Spinal cord (tissue), 10 donors: ENCODE measurements at places on chromosomes 3 and 15.

- no peak for DNase-seq
Observed at GRCh38 chr15:99435877-99436541, 129.8 kb upstream of the MEF2A start.

- DNase-seq, result no peak
Observed at GRCh38 chr3:14430706-14431451, 28.5 kb downstream of the SLC6A6 start.

GRCh38 chr15:70424937-70425411 lies 327.3 kb upstream of the TLE3 start:
- DNase-seq, result no peak

DNA sequence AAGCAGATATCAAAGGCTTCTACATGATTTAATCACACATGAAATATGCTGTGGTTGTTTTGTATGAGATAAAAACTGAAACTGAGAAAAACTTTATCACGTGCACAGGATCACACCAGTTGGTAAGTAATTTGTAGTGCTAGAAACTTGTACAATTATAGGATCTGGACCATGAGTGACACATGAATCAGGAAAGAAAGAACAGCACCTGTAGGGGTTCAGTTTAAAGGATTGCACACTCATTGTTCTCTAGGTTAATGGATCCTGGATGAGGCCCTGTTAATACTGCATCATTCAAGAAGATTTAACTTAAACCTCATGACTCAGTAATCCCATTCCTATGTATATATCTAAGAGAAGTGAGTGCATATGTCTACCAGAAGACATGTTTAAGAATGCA lies 87.9 kb downstream of the STT3B start:
- no peak for DNase-seq

DNA sequence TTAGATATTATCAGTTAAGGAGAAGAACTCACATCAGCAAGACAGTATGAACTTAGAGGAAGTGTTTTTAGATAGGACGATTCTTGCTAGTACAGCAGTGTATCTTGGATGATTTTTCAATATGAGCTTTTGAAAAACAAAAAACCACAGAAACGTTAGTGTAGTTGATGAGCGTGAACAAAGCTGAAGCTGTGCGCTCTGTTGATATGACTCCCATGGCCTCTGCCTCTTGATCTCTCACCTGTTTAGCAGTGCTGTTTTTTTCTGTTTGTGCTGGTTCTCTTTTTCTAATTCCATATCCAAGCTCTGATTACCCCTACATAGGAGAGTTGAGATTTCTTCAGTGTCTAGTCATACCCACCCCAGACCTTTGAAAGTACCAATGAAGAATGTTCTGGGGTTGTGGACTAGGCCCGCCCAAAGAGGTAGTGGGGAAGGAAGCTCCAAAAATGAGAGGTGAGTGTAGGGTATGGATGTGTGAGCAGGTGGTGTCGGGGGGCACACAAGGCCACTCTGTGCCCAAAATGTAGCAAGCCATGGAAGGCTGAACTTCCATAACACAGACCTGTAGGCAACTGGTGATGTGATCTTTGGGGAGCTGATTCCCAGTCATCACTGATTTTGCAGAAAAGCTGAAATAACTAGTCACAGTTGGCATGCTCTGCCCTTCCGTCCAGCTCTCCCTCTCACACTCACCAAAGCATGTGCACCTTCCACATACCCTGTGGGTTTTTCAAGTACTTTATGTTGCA lies 20.0 kb upstream of the CMTM7 start:
- DNase-seq, result no peak

GRCh38 chr15:101025896-101026631 lies 106.9 kb downstream of the LRRK1 start:
- no peak for DNase-seq

DNA sequence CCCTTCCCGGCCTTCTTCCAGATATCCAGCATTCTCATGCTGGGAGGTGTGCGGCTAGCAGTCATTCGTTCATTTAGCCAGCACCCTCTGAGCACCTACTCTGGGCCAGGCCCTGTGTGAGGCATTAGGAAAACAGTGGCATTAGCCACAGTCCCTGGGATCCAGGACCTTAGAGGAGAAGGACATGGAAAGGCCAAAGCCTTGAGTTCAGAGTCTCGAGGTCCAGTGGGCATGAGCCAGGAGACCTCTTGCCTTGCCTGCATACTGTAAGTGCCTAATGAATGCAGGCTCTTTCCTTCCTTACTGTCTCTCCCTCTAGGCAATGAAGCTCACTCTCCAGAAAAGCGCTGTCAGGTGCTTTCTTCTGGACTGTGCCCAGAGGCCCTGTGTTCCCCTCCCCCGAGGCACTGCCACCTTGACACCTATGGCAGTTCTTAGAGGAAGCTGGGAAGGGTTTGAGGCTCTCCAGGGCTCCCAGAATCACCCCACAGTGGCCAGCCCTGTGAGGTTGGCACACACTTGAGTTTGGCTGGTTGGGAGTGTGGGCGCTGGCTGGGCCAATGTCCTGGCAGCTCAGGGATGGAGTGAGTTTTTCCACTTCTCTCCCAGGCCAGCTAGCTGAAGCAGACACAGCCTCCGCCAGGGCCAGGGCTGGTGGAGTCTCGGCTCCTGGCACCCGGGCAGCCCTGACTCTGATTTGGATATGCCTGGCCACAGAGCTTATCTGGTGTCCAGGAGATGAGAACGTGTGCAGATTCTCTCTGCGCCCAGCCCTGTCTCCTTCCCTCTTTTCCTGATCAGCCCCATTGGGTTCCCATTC lies 5.4 kb downstream of the CORO2B start:
- DNase-seq, result no peak

GRCh38 chr15:63484433-63485186 lies 19.8 kb upstream of the USP3 start:
- DNase-seq, result no peak

DNA sequence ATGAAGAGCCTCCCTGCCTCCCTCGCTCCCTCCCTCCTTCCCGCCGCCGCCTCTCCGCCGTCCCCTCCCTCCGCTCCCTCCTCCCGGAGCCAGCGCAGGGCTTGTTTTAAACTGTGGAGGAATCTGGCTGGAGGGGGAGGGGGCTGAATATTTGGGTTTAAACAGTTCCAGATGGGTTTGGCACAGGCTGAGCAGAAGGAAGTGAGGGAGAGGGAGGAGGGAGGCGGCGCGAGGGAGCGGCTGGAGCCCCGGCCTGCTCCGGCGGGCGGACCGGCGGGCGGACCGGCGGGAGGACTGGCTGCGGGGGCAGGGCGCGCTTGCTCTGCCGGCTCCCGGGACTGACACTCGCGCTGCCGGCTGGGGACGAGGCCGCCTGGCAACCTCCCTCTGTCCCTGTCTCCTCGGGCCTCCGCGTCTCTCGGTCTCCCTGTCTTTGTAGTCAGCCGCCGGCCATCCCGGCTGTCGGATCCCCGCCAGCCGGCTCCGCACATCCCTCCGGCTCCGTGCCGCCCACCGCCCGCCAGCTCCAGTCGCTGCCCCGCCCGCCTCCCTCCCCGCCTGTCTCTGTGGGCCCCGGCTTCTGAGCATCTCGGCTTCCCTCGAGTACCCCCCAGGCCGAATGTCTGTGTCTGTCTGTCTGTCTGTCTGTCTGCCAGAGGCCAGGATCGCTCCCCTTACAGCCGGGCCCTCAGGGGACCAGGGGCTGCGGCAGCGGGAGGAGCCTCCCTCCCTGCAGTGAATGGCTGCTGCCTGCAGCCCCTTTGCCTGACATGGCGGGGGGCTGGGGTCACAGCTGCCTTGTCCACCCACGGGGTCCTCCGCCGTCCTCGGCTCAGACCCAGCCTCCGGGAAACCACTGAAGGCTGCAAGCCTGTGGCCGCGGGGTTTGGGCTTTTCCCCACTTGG lies 7.6 kb downstream of the EPHB3 start:
- no peak for DNase-seq

DNA sequence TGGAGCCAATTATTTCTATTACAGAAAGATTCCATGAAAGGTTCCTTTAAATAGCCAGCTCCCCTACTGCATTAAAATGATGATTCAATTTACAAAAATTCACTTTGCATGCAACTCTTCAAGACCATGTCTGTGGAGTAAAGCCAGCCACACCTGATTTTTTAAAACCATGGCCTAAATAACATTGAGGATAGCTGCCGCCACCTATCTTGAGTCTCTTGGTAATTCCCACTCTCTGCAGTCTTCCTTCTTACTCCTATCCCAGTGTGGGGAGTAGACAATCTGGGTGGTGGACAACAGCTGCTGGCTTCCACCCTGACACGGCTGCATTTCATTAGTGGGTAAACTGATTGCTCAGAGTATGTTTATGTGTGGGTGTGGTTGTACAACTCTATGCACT lies 10.7 kb downstream of the LRTM1 start:
- no peak for DNase-seq

DNA sequence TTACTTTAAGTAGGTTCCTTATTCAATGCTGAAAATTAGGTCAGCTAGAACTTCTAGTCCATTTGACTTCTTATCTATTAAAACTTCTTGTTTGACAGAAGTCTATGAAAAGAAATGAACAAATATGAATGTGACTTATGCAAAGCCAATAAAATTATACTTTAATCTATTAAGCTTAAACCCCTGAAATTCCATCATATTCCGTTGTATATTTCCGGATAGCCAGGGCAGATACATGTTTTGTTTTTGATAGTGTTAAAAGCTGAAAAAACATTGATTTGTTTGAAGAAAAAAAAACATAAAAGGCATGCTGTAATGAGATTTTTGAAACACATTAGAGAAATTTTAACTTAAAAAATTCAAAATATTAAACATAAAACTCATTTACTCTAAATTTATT lies 667.2 kb upstream of the NAALADL2 start:
- DNase-seq, result no peak

GRCh38 chr15:66309828-66310227 lies 16.5 kb downstream of the DIS3L start:
- DNase-seq, result no peak

DNA sequence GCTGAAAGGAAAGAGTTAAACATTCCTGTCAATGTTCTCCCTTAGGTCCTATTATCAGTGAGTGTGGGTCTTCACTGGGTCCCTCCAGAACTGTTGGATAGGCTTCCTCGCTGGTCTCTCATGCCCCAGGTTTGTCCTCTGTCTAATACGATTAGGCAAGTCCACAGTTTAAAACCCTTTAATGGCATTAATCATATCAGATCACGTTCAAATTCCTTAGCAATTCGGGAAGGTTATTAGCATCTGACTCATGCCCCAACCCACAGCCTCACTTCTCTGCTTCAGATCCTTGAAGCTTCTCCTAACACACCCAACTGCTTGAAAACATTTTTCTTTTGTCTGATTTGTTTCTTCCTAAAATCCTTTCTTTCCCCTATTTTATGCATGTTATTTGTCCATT lies 224.3 kb upstream of the ATP10A start:
- DNase-seq, result no peak

- DNase-seq, result no peak
Observed at GRCh38 chr15:40454904-40455391, 14.2 kb downstream of the BAHD1 start.
